ENCODE measurements at places on chromosomes 1 and 21. TPM values are rescaled to one million over a fixed set of nuclear protein-coding genes. Genes with fewer than 3 reads are reported as not detected.

- H3K4me3 ChIP-seq, result no peak overlapping the region
- H3K4me1 ChIP-seq, result peaks cover 30% of the 10 kb centered on the region
- no peaks in the 10 kb centered on the region for H3K27me3 ChIP-seq
- H3K27ac ChIP-seq, result no peak overlapping the region
- H3K36me3 ChIP-seq, result no peaks in the 10 kb centered on the region
Measured at GRCh38 chr21:15843766-15844165, 114.0 kb downstream of the USP25 start.

Gene RIPPLY3
- 6.2 TPM for total RNA-seq

DNA sequence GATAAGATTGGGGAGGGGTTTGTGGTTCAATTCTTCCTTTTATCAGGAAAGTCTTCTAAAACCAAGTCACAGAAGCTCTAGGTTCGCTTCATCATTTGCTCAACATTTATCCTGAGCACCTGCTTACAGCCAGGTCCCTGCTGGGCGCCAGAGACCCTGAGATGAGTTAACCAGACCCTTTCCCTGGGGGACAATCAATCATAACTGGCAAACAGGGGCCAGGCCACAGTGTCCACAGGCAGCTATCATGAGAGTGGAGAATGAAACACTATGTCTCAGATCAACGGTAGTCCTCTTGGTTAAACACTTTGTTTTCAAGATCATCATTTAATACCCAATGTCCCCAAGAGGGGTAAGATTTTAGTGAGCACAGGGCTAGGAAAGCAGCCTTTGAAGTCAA, 146.8 kb downstream of the BEND5 start:
- H3K36me3 ChIP-seq, result no peaks in the 10 kb centered on the region
- H3K27me3 ChIP-seq, result peaks cover 5% of the 10 kb centered on the region
- no peaks in the 10 kb centered on the region for H3K4me1 ChIP-seq
- H3K4me3 ChIP-seq, result no peak overlapping the region
- DNase-seq, result no peak

- H3K4me1 ChIP-seq, result peaks cover 14% of the 10 kb centered on the region
- no peaks in the 10 kb centered on the region for H3K27me3 ChIP-seq
- peak; percentile 45 for DNase-seq
- peaks cover 4% of the 10 kb centered on the region for H3K36me3 ChIP-seq
Measured at GRCh38 chr1:63454269-63454668, 68.8 kb downstream of the ITGB3BP start.

DNA sequence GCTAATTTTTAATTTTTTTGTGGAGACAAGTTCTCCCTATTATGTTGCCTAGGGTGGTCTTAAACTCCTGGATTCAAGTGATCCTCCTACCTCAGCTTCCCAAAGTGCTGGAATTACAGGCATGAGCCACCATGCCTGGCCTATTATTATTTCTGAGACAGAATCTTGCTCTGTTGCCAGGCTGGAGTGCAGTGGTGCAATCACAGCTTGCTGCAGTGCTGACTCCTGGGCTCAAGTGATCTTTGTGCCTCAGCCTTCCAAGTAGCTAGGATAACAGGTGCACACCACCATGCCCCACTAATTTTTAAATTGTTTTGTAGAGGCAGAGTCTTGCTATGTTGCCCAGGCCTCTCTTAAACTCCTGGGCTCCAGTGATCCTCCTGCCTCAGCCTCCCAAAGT, 196.3 kb downstream of the CAMTA1 start:
- H3K27ac ChIP-seq, result no peak overlapping the region
- DNase-seq, result no peak
- H3K4me1 ChIP-seq, result no peaks in the 10 kb centered on the region

Gene FASLG
- total RNA-seq, result not detected
